Activated T-helper 9 cell treated with anti-CD3 and anti-CD28 coated beads, Interleukin-2, amount 50 U/mL, for 16 hours (primary cell): ENCODE measurements at places on chromosomes 16 and 17.

DNA sequence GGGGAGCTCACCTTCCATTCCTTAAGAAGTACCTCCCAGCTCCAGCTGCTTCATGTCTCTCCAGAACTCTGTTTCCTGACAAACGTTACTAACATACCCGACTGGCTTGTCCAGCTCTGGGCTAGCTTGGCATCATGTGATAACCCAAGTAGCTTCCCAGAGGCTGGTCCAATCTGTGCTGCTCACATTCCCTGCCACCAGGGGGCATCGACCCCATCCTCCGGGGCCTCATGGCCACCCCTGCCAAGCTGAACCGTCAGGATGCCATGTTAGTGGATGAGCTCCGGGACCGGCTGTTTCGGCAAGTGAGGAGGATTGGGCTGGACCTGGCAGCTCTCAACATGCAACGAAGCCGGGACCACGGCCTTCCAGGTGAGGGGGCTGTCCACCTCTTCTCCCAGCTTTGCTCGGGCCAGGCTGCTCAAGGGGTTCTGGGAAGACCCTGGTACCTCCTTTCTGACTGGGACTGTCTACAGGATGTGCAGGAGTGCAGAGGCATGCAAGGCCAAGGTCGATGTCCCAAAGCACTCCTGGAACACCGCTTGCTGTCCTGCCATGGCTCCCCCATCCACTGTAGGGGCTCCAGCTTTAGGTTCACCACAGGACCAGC is 7.6 kb downstream of the EPX start:
- peak; percentile 40 for DNase-seq

- no peak for DNase-seq
These were observed 12.7 kb downstream of the WNT3 start for GRCh38 chr17:46805771-46806170.

- no peak for DNase-seq
These were observed 1060.2 kb downstream of the CDH11 start for GRCh38 chr16:64061621-64062020.

DNA sequence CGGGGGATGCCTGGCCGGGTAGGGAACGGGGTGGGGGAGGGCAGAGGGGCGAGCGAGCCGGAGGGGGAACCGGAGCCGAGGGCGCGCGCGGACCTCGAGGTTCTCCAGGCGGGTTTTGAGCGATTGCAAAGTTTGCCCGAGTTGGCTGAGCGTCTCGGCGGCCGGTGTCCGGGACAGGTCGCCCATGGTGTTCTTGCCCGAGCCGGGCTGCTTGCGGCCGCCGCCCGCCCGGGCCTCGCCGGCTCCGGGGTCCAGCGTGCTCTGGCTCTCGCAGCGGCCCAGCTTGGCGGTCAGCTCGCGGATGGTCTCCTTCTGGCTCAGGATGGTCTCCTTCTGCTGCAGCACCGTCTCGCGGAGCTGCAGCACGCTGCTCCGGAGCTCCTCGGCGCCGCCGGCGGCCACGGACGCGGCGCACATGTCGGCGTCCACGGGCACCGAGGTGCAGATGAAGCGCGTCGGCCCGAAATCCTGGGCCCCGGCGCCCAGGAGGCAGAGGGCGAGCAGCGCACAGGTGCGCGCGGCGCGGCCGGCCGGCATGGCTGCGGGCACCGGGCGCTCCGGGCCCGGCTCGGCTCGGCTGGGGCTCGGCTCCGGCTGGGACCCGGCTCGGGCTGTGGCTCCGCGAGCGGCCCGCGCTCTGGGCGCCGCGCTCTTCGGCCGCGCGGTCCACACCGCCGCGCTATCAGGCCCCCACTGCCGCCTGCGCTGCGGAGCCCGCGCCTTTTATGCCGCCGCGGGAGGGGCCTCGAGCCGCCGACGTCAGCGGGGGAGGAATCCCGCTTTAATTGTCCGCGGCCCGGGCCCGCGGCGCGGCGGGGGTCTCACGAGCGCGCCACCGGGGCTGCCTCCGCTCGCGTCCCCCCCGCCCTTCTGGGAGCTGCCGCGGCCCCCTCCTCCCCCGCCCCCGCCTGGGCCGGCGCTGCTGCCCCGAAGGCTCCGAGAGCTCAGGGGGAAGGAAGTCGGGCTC is at the start of gene NPTX1:
Gene NPTX1 (minus strand): TSS at position 698 of the 967 bp plus-strand sequence. CDS start 161 bp downstream, at position 537.
- DNase-seq: no peak

GRCh38 chr17:1005361-1005946 is 8.5 kb downstream of the TIMM22 start:
- no peak for DNase-seq

DNA sequence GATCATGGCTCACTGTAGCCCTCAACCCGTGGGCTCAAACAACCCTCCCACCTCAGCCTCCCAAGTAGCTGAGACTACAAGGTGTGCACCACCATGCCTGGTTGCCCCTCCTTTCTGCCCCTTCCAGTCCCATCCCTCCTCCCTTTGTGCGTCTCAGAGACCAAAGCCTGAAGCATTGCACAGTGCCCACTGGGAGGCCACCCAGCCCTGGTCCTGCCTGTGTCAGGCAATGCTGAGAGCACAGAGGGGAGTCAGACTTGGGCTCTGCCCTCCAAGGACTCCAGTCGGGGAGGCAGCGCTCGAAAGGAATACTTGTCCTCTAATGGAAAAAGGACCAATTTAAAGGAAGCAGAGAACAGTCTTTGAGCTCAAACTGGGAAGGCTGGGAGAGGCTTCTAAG is 20.4 kb downstream of the RAI1 start:
- no peak for DNase-seq

GRCh38 chr16:87178977-87179376 is 138.2 kb downstream of the C16orf95 start:
- DNase-seq: no peak

GRCh38 chr17:63436523-63437110 is 9.5 kb downstream of the CYB561 start:
- DNase-seq: no peak

DNA sequence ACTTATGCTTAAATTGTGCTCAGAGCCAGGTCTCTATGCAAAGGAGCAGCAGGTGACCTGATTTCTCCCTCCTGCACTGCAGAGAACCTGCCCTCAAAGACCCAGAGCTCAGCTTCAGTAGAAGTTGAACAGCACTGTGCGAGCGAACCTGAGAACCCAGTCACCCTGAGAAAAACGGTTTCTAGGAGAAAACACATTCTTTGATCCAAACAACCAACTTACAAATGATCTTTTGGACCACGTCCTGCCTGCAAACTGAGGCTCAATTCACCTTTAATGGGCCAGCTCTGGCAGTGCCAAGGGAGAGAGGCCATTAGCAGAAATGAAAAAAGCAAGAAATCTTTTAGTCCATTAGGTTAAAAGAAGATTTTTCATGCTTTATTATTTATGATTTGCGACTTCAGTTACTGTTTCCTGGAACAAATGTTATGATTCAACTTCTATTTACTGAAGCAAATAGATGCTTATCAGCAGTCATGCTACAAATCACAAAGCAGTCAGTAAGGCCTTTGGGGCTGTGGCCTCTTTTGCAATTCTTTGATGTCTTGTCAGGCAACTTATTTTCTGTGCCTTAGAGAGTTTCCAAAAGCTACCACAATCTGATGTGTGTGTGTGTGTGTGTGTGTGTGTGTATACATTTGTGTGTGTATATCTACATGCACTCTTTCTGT is 65.7 kb upstream of the LRRC37A3 start:
- peak; percentile 21 for DNase-seq

GRCh38 chr16:51144203-51144602 is 6.9 kb downstream of the SALL1 start:
- no peak for DNase-seq

- peak; percentile 16 for DNase-seq
These were observed 72.8 kb upstream of the MED9 start for GRCh38 chr17:17403899-17404576.

DNA sequence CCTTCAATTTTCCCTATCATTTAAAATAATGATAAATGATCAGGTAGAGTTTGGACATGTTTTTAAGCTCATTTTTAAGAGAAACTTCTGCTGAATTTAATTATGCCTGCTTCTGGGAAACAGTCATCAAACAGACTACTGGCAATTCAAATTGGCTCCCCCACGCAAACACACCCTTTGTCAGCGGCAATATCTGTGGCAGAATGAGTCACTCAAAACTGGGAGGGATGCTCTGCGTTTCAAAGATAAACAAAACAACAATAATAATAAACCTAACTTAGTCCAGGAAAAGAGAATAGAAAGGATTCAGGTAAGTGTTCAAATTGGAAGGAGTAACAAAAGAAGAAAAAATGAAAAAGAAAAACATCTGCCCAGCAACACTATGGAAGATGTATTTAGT is 108.1 kb upstream of the ERCC4 start:
- no peak for DNase-seq

- no peak for DNase-seq
These were observed 461.7 kb upstream of the HSBP1 start for GRCh38 chr16:83345846-83346640.

- no peak for DNase-seq
These were observed 40.3 kb downstream of the SDK2 start for GRCh38 chr17:73603971-73604370.

DNA sequence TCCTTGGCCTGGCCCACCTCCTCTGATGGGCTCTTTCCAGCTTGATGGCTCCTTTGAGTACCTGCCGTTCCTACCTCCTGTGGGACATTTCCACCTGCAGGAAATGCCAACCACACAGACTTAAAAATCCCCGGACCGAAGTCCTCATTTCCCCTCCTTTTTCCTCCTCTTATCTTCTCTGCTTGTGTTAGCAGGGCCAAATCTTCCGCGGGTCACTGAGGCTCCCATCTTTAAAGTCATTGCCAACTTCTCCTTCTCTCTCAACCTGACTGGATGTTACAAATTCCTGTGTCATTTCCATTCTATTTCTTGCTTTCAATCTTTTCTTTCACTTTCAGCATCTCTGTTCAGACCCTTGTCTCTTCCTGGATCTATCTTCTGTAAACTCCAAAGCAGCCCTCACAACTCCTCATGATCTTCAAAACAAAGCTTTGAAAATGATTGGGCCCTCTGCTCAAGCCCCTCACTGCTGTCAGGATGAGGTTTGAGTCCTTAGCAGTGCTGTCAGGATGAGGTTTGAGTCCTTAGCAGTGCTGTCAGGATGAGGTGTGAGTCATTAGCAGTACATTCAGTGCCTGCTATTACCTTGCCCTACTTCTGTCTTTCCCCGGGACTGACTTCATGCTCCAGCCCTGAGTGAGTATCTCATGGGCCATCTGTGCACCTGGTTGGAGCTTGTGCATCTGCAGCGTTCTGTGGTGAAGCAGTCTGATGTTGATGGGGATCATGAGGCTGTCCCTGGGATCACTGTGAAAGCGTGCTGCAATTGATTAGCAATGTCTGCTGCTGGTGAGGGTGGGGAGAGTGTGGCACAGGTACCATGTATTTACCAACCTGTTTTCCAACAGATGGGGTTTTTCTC is 100.1 kb downstream of the IRF8 start:
- DNase-seq: no peak

DNA sequence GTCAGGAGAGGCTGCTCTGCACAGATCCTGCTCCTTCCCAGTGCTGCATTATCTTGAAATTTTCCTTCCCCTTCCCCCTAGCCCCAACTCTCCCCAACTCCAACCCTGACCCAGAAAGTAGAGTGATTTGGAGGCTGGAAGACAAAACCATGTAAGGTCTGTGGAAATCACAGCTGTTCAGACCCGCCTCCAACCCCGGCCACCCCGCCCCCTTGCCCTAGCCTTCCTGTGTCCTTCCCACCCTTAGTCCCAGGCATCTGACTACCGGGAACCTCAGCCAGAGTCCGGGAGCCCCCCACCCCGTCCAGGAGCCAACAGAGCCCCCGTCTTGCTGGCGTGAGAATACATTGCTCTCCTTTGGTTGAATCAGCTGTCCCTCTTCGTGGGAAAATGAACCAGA is at the start of gene AOC3:
Gene AOC3 (plus strand): TSS at position 246 of the 400 bp plus-strand sequence. CDS start 145 bp downstream, at position 391.
- no peak for DNase-seq

DNA sequence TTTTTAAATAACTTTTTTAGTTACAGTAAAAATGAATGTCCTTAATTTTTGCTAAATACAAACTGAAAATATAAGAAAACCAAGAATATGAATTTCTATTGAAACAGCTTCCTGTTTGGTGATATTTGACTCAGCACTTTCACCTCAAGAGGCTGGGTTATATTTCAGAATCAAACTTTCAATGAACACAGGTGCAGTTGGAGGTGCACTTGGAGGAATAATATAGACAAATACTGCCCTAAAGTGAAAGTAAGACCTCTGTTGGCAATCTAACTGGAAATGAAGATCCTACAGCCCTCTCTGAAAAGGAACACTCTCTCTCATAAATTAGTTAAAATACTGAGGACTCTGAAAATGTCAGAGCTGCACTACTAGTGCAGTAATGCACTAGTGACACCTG is 106.2 kb downstream of the BRIP1 start:
- no peak for DNase-seq

DNA sequence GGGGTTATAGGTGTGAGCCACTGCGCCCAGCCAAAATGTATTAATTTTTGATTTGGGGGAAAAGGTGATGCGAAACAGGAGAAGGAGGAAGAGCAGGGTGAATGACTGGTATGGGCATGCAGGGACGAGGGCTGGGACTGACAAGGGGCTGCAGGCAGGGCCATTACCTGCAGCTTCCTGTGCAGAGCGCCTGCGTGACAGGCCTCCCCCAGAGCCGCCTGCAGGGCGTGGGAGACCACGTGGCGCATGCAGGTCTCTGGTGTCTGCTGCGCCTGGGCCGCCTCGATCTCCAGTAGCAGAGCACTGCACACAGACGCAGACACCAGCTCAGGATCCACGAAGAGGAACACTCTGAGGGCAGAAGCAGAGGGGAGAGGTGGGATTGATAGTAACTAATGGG is 32.4 kb downstream of the PIK3R6 start:
- no peak for DNase-seq

GRCh38 chr17:82884341-82884969 is 44.6 kb upstream of the ZNF750 start:
- DNase-seq: no peak

- no peak for DNase-seq
These were observed 1.2 kb upstream of the TAOK2 start for GRCh38 chr16:29972500-29972899.

- no peak for DNase-seq
These were observed 34.7 kb downstream of the YPEL2 start for GRCh38 chr17:59366040-59366757.

GRCh38 chr16:50478773-50479149 is 69.4 kb upstream of the NKD1 start:
- DNase-seq: no peak

GRCh38 chr16:88434746-88435145 is 18.3 kb upstream of the ZFPM1 start:
- no peak for DNase-seq

DNA sequence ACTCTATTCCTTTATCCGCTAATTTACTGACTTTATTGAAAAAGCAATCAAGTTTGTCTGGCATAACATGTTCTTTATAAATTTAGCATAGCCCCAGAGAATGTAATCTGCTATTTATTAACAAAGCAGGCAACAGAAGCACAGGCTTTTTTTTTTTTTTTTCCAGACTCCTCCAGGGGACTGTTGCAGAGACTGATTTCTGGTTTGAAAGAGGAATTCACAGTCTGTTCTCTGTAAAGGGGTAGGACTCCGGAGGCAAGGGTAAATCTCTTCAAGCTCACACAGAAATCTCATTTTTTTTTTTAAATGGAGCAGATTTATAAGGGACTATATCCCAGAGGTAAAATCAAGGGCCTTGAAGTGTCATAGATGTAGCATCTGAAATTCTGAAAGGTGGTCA is 1386.5 kb upstream of the CDH8 start:
- DNase-seq: no peak

DNA sequence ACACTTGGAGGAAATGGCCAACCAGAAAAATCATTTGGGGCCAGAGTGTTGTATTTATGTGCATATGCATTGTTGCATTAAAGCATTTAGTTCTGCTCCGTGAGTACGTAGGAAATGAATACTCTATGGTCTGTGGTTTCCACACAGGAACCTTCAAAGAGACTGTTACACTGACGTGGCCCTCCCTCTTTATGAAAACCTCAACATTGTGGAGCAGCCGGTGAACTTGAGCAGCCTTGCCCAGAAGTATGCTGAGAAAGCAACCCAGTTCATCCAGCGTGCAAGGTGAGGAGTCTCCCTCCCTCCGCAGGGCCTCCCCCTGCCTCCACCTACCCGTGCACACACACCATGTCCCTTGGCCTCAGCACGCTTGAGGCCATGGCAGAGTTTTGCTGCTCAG is 65.2 kb downstream of the ARSG start:
- DNase-seq: peak; percentile 20
